ENCODE measurements at places on chromosomes 6 and 20.

- DNase-seq, result no peak
Measured at GRCh38 chr6:21710908-21711627, 117.5 kb downstream of the SOX4 start.

GRCh38 chr6:88629838-88630494 lies 333.5 kb downstream of the RNGTT start:
- DNase-seq, result peak; percentile 90

GRCh38 chr20:59802471-59803221 lies 130.8 kb downstream of the SYCP2 start:
- no peak for DNase-seq

DNA sequence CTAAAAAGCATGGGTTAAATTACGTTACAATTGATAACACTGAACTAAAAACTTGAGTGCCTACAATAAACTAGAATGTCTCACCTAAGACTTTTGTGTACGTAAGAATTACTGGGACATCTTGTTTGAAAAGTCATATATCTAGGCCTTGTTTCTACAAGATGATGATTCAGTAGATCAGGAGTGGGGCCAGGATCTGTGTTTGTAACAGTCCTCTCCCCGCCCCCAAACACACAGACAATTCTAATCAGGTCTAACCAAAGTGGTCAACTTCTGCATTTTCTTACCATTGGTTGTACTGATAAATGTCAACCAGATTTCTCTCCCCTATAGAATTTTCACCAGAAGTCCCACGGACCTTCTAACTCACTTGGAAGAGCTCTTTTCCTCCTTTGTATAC lies 56.9 kb downstream of the RAMACL start:
- no peak for DNase-seq

- DNase-seq, result no peak
Measured at GRCh38 chr20:19510611-19511010, 247.4 kb upstream of the RIN2 start.

- DNase-seq, result no peak
Measured at GRCh38 chr6:112571488-112572270, 224.5 kb downstream of the RFPL4B start.

DNA sequence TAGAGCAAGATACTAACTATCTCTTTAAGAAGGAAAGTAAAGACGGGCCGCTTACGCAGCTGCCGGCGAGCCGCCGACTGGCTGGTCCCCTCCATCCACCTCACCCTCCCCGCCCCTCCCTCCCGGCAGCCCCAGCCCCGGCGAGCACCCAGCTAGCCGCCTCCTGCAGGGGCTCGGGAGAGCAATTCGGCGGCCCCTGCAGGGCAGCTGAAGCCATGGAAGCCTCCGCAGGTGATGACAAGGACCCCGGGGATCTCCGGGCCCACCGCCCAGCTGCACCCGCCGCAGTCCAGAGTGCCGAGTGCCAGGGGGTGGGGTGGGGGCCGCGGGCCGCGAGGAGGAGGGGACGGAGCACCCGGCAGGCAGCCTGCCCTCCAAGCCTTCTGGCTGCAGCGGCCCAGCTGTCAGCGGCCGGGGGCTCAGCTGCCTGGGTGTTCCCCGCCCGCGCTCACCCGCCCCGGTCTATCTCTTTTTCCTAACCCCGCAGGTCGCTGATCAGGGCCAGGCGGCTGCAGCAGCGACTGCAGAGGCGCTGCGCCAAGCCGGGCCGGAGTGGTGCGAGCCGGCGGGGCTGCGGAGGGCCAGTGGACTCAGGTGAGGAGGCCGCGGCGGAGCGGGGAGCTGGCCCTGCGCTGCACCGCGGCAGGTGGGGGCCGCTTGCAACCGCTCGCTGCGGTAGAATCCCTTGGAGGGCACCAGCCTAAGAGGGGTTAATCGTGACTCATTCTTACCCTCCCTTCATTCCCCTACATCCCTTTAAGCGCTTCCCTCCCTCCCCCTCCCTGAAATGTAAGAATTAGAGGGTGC lies at the start of gene SNPH:
SNPH (plus strand) TSS at position 128 of the 807 bp plus-strand sequence. CDS start 29,946 bp downstream, outside the sequence.
- DNase-seq, result peak; percentile 1

DNA sequence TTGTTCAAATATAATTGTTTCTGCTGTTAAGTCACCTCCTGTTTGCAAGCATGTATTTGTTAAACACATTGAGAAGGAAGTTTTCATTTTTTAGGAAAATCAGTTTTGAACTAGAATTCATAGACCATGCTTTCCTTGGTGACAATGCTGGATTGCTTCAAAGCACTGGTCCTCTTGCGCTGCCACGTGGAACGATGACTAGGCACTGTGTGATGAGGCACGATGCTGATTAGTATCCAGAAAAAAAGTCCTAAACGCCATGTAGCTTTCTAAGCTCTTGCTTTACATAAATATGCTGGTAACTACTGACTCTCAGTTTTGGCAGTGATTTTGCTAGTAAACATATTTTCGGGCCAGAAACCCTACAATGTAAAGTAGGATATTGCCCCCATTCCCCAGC lies 11.1 kb upstream of the EXOC2 start:
- no peak for DNase-seq

DNA sequence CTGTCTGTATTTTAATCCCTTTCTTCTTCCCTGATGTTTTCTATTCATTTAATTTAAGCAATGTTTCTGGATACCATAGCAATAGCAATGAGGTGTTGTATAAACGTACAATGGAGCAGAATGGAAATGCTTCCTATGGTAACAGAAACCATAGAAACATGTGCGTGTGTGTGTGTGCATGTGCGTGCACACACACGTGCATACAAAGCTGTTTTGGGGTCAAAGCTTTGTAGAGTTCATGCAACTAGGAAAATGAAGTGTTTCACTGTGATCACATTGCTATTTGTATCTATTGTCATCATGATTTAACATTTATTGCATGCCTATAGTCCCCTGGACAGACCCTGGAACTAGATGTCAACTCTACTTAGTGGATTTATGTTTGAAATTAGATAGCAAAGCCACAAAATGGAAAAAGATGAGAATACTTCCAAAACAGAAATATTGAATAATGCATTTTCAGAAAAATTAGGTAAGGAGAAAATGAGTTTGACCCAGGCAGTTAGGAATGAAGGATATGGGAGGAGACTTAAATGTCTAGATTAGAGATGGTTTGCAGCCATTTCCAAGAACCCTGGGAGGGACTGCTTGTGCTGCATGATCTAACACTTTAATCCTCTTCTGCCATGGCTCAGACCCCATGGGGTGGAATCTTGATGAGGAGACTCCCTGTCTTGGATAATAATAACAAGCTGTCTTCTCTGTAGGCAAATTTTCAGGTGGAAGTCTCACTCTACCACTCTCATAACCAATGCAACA lies 124.4 kb downstream of the TRMT11 start:
- no peak for DNase-seq

- no peak for DNase-seq
Measured at GRCh38 chr6:41343641-41344187, 8.3 kb downstream of the NCR2 start.

- no peak for DNase-seq
Measured at GRCh38 chr6:12899046-12899833, 182.7 kb downstream of the PHACTR1 start.

DNA sequence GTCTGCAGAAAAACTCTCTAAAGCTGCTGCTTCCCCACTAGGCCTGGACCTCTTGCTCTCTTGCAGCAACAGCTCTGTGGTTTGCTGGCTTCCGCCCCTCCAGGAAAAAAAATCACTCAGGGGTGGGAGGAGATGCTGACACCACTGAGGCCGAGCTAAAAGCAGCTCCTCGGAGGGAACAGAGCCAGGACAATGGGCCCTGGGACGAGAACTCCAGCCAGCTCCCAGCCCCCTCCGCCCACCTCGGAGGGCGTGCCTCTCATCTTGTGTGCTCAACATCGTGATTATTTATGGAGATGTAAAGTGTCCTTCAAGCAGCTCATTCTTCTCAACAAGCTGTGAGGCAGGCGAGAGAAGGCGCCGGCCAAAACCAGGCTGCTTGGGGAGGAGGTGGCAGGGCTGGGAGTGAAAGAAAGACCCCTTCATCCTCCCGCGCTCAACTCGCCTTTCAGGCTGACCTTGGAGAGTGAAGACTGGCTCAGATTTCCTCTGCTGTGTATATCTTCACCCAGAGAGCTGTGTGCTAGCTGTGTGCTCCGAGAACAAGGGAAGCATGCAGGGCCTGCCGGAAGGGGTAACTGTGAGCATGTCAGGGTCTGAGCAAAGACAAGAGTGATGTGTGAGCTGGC lies 53.5 kb upstream of the LRFN2 start:
- no peak for DNase-seq

- DNase-seq, result no peak
Measured at GRCh38 chr20:62744741-62745191, 36.1 kb downstream of the NTSR1 start.

DNA sequence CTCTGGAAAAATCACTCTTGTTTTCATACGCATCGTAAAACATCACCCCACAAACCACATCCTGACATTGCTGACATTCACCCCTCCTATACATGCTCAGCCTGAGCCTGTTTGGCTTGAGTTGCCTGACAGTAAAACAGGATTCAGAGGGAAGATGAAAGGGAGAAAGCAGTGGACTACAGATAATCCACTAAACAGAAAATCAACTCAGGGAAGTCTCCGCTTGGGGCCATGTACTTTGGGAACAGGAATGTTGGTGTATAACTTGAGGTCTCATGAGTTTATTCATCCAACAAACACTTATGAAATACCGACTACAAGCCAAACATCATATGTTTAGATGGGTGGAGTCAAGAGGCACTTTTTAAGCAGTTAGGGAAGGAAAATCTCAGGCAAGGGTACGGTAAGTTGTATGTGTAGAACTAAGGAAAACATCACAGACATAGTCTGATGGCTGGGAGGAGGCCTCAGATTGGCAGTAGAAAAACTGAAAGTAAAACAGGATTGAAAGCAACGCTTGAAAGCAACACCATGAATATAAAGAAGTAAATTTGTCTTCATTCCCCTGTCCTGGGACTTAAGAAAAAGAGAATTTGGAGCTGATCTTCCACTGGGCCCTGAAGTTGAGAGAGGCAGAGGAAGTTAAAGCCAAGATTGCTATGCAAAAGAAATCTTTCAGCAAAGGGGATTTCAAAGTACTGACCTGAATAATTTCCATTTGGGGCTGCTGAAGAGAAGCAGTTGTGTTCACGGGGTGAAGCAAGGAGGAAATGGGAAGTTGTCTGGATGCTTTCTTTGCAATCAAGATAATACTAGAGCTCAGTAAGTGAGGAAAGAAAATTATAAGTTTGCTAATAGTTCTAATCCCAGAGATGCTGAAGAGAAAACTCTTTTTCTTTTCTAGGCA lies 28.8 kb downstream of the PDE7B start:
- peak; percentile 6 for DNase-seq

DNA sequence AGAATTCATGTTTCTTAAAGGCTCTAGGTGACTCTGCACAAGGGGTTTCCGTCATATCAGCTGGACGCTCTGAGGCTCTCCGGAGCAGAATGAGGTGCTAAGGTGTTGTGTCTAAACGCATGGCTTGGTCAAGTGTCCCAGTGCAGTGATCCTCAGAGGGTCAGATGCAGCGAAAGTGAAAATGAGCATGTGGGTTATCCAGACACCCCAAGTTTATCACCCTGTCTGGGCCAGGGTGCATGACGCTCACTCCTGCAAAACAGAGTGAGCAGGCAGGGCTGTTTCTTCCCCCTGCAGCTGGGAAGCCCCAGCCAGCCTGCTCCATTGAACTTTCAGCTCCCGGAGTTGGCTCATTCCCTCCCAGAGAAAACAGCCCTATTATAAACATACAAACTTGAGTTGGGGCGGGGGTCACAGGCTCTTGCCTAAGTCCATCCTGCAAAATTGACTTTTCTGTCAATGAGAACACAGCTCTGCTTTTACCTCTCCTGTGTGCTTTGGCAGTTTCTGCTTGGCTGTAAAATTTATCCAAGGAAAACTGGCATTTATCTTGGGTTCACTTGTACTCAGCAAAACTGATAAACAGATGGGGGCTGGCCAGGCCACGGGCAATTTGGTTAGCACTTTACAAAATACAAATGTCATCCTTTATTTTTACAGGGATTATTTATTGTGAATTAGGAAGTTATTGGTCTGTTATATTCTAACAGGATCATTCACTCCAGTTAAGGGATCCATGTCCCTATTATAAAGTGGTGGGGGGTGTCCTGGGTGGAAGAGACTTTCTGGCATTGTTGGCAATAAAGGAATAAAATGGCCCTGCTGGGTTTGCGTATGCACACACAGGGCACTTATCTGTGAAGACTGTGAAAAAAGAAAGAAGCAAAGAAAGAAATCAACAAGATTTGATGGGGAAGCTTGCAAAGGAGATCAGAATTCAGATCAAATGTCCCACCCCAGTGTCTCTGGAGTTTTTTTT lies 154.9 kb downstream of the FOXA2 start:
- no peak for DNase-seq

DNA sequence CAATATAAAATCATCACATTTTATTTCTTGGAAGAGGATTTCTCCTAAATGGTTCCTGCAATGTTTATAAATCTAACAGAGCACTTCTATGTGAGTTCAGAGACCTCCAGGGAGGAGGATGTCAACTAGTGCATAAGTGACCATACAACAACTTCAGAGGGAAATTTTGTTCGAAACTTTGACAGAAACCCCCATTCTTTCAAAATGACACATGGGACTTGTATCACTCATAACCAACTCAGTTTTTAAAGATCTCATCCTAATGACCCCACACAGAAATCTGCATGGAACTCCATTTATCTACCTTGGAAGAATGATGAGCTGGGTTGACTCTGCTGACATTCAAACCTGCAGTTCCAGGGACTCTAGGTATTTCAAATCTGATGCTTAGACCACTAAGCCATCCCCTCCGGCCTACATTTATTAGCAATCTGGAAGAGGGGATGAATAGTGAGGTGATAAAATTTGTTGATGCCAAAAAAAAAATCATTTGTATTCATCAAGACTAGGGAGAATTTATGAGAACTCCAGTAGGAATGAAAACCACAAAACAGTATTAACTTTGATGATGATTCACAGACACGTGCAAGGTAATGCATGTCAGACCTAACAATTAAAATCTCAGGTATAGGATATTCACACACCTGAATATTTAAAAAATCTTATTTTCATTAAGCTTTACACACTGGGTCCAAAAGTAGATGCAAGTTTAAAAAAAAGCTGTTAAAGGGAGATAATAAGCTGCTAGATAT lies 153.0 kb downstream of the REV3L start:
- no peak for DNase-seq

DNA sequence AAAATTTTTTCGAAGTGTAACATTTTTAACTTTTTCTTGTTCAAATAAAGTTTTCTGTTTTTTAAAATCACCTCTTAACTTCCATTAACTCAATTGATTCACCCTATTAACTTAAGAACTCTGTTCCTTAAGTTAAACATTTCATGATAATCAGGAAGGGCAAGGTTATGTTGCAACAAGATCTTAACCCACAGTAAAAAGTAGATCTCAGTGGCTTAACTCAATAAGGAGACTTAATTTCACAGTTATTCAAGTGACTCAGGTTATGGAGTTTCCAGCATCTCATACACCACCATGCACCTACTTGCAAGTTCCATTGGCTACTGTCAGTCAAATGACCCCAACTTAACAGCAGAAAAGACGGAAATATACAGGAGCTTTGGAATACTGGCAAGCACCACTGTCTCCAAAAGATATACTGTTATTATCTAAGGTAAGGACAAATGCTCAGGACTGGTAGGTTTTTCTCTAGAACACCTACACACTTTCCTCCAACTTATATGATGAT lies 11.2 kb downstream of the HLA-DQB1 start:
- DNase-seq, result no peak

- no peak for DNase-seq
Measured at GRCh38 chr20:18079756-18080353, 22.1 kb upstream of the OVOL2 start.
